ENCODE measurements at places on chromosomes 4 and X. TPM values are rescaled to one million over a fixed set of nuclear protein-coding genes. Genes with fewer than 3 reads are reported as not detected.

CSAG3 gene
- not detected for total RNA-seq

MTM1 gene
- total RNA-seq: 77.3 TPM

TCEAL3 gene
- total RNA-seq: 9.6 TPM

MEPE gene
- not detected for total RNA-seq

GRCh38 chrX:134460005-134460861, at the start of gene HPRT1:
Gene HPRT1, plus strand, starts transcription at chrX:134460165. Its CDS starts 147 bp downstream, at chrX:134460312.
- DNase-seq: peak; percentile 85

GRCh38 chr4:62627141-62627540, 1427.0 kb downstream of the ADGRL3 start:
- DNase-seq: no peak

DNA sequence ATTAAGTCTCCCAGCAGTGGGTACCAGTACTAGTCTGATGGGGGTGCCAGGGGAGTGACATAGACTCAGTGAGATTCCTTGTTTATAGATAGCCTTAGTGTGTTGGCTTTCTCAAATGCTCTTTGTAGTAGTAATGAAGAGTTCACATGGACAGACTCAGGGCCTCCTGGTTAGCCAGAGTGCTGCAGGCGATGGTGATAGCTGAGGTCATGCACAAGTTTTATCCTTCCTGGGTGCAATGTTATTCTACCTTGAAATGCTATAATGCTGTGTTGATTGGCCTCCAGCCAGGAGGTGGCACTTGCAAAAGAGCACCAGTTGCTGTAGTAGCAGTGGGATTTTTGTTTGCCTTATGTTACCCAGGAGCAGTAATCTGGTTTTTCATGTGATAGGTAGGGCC, 35.5 kb upstream of the ADH4 start:
- peak; percentile 31 for DNase-seq

DNA sequence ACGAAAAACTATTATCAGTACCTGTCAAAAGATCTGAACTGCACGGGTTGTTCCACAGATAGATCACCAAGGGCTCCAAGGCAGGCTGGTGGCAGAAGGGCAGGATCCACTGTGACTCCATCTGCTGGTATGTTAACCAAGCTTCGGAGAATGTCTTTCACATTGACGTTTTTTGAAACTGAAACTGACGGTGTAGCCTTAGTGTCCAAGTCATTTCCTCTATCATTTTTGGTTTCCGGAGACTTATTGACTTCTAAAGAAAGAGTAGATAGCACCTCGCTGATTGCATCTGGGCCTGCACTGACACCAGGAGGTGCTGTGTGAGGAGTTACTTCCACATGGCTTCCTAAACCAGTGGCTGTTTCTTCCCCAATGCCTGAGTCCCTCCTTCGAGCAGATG, 186.9 kb downstream of the LRBA start:
- DNase-seq: no peak

GRCh38 chr4:78975865-78976264, 36.6 kb upstream of the PAQR3 start:
- DNase-seq: no peak

- no peak for DNase-seq
Measured at GRCh38 chr4:155745984-155746383, 12.8 kb upstream of the GUCY1B1 start.

- DNase-seq: no peak
Measured at GRCh38 chrX:7205037-7205577, 57.2 kb upstream of the PUDP start.

GRCh38 chr4:142043509-142043908, 407.1 kb downstream of the IL15 start:
- no peak for DNase-seq

DNA sequence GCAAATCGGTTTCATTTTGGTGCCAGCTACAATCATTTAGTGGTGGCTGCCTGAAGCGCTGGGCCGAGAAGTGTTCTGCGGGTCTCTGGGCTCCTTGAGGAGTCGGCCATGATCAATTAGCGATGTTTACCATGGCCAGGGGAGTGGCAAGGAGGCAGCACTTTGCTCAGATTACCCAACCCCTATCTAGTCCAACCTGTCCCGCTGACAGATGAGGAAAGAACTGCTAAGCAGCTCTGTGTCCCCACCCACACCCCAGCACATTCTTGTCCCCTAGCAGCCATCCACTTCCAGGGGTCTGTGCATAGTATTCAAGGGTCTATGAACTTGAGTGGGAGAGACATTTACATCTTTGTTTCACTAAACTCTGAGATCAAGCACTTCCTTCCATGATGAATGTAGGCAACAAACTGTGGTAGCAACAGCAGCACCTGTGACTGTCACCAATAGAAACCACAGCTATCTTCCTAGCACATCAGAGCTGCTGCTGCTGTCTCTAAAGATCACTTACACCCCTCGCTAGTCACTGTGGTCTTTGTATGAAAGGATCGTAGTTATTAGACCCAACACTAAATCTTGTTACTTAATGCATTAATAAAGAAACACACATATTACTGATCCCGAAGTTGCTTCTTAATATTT, 331.6 kb downstream of the BCOR start:
- DNase-seq: no peak

DNA sequence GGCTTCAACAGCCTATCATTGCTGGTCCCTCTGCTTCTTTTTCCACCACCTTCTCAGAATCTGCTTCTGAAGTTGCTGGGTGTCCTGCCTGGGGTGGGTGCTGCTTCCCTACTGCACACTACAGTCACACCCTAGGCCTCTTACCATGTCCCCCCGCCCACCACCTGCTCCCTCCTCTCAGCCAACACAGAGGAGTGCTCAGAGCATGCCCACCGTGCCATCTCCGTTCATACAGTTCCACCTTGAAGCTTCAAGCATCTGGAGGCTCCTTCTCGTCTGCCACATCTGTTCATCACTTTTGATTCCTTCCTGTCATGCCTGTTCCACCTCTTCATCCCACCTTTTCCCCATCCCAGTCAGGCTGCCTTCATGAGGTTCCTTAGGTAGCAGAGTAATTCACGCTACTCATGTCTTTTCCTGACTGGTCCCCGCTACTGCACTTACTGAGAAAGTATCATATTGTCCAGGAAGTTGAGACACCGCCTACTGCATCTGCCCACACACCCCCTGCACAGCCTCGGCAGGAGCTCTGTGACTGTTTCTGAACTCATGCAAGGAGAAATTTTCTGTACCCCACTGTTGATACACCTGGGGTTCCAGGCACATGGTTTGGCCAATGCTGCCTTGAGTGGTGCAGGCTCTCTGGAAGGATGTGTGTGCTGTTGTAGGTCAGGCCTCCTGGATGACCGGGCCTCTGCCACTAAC, 39.5 kb downstream of the HADH start:
- DNase-seq: no peak

GRCh38 chr4:14994242-14994641, 8.0 kb upstream of the CPEB2 start:
- DNase-seq: no peak

Measured in mucosa of descending colon (tissue), 3 donors.